ENCODE measurements at places on chromosomes 2 and 18. TPM values are rescaled to one million over a fixed set of nuclear protein-coding genes. Genes with fewer than 3 reads are reported as not detected.

POTEF gene
- not detected for total RNA-seq

SPP2 gene
- total RNA-seq, result not detected

ACAA2 gene
- 23.6 TPM for total RNA-seq

KCNK3 gene
- total RNA-seq, result not detected

CTNNA2 gene
- total RNA-seq, result not detected

KLHL30 gene
- 0.85 TPM for total RNA-seq

FN1 gene
- 78.0 TPM for total RNA-seq

COX5B gene
- 381 TPM for total RNA-seq

SNX17 gene
- 136 TPM for total RNA-seq

LTBP1 gene
- 23.4 TPM for total RNA-seq

SCYGR4 gene
- not detected for total RNA-seq

ASB18 gene
- not detected for total RNA-seq

FTCDNL1 gene
- 0.21 TPM for total RNA-seq

KLHL29 gene
- total RNA-seq, result 6.0 TPM

KYNU gene
- 41.1 TPM for total RNA-seq

CLHC1 gene
- 6.0 TPM for total RNA-seq

EIF5B gene
- total RNA-seq, result 32.0 TPM

DSC2 gene
- 65.4 TPM for total RNA-seq

ZAP70 gene
- total RNA-seq, result not detected

GALNT5 gene
- total RNA-seq, result 27.0 TPM

CBLN2 gene
- not detected for total RNA-seq

CD28 gene
- total RNA-seq, result not detected

DOK6 gene
- total RNA-seq, result under 0.01 TPM

CYP1B1 gene
- 19.5 TPM for total RNA-seq

TUBA3E gene
- not detected for total RNA-seq

IGFBP2 gene
- total RNA-seq, result 41.8 TPM

NEB gene
- total RNA-seq, result 0.21 TPM

SIGLEC15 gene
- 1.2 TPM for total RNA-seq

MOGAT1 gene
- not detected for total RNA-seq

QPCT gene
- total RNA-seq, result 21.2 TPM

COBLL1 gene
- total RNA-seq, result 6.7 TPM

TDRD15 gene
- total RNA-seq, result not detected

CAPN14 gene
- 2.2 TPM for total RNA-seq

FOXI3 gene
- not detected for total RNA-seq

CRACDL gene
- 1.1 TPM for total RNA-seq

GALR1 gene
- total RNA-seq, result not detected

FAM168B gene
- total RNA-seq, result 92.5 TPM

IFIH1 gene
- 15.2 TPM for total RNA-seq

RFTN2 gene
- not detected for total RNA-seq

RND3 gene
- total RNA-seq, result 100.0 TPM

CCT4 gene
- 227 TPM for total RNA-seq

Measured in tracheal epithelial cell (primary cell).